ENCODE measurements at places on chromosomes 7 and 10.

- no peak for DNase-seq
Measured at GRCh38 chr7:76206633-76207032, 4.9 kb downstream of the SRRM3 start.

GRCh38 chr7:539731-540411 lies 20.2 kb upstream of the PDGFA start:
- DNase-seq: no peak

DNA sequence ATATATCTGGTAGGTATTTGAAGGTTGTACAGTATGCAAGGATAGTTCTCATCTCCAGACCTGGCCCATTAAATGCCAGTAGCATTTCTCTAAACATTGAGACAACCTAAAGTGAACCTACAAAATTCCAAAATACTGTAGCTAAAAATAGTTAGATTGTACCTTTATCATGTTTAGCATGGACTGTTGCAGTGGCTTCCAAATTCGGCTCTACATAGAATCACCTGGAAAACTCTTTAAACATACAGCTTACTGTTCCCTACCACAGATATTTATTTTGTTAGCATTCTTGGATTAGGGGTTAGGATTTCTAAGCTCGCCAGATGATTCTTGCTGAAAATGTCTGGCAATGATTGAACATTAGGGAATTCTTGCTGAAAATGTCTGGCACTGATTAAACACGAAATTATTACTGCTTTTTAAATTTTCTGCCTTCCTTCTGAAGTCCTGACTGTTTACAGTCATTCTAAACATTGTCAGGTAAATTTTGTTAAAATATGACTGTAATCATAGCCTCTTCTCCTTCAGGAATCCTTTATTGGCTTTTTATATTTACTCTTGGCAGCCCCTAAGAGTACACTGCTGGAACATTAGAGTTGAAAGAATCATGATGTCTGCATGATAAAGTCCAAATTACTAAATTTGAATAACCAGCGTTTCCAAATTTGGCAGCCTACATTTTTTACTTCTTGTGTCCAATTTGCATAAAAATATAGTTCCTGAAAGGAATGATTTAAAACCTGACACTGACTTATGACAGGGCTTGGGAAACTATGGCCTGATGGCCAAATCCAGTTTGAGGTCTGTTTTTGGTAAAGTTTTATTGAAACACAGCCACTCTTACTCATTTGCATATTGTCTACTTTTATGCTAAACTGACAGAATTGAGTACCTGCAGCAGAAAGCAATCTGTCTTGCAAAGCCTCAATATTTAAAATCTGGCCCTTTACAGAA lies 40.3 kb downstream of the SHOC2 start:
- no peak for DNase-seq

DNA sequence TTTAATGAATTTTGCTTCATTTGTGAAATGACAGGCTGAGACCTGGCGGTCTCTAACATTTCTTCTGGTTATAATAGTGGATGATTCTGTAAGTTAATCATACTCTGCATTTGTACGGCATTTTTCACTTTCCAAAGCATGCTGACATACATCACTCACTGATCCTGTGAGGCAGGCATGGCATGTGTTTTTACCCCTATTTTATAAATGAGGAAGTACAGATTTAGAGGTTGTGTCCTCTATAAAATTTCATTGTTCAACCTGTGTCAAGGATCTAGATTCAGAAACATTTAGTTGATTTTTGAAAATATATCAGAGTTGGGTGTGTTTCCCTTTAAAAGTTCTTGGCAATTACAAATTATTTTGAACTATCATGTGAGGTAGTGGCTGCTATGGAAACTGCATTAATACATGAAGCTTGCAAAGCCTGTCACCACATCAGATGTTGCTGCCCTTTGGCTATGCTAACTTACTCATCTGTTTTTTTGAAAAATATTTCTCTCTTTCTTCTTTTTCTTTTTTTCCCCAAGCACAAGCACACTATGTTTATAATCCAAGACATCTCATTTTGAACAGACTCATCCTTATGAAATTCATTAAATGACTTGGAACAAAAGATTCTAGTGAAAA lies 172.7 kb downstream of the GNAI1 start:
- no peak for DNase-seq

DNA sequence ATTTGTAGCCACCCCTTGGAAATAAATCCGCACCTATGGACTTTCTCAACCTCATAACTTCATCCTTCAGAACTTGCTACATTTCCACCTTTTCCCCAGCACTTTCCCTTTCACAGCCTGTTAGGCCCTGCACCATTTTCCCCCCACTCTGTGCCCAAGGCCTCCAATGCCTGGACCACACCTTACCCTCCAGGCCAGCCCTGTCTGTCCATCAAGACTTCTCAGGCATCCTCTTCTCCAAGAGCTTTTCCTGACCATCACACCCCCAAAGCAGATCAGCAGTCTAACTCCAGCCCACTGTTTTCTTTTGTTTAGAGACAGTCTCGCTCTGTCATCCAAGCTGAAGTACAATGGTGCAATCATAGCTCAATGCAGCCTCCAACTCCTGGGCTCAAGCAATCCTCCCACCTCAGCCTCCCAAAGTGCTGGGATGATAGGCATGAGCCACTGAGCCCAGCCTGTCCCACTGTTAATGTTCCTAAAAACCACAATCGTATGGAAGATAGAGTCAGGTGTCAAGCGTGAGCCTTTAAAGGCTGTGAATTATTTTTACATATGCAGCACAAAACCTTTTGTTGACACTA lies 116.8 kb downstream of the PARD3 start:
- no peak for DNase-seq

- DNase-seq: no peak
Measured at GRCh38 chr10:74334221-74334620, 183.2 kb downstream of the ADK start.

DNA sequence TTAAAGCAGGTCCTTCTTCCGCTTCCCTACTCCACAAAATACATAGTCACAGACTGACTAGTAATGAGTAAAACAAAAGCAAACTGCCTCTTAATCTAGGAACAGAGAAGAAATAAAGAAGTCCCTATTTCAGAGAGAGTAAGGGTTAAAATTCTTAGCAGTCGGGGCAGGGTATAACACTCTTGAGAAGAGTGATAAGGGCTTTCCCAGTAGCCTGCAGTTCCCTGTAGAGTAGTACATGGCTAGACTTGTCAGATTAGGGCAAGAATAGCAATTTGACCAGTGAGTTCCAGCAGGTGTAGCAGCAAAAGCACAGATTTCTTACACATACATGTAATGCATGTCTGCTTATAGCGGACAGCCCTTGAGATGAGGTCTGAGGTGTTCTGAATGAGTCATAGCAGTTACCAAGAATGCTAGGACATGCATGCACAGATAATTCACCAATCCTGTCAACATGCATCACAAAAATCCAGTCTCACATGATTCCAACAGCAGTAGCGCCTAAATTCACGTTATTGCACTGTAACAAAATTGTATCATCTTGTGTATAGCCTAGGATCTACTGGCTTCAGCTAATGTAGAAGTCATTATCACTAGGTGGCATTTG lies 40.7 kb downstream of the BTRC start:
- no peak for DNase-seq

- no peak for DNase-seq
Measured at GRCh38 chr7:23067271-23067670, 38.3 kb upstream of the KLHL7 start.

DNA sequence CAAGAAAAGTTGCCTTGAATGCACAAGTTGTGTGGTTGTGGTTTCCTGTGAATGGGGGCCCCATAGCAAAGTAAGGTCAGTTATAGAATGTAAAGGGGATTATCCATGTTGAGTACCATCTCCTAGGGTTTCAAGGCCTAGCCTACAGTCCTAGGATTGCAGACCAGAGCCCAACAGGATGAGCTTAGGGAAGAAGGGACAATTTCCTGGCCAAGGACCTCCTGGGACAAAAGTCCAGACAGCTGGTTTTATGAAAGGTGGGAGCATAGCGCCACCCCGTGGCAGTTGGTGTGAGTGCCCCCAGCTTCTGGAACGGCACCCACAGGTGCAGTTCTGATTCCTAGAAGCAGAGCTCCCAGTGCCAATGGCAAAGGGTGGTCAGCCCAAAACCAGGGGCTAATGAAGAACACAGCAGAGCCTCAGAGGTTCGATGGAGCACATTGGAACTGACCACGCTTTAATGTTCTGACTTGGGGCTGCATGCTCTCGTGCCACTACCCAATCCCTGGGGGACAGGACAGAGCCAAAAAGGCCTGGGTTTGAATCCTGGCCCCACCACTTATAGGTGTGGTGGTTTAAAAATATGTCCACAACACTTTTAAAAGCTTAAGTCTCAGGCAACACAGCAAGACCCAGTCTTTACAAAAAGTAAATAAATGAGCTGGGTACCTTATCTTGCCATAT lies 25.8 kb upstream of the TMEM120A start:
- peak; percentile 85 for DNase-seq

DNA sequence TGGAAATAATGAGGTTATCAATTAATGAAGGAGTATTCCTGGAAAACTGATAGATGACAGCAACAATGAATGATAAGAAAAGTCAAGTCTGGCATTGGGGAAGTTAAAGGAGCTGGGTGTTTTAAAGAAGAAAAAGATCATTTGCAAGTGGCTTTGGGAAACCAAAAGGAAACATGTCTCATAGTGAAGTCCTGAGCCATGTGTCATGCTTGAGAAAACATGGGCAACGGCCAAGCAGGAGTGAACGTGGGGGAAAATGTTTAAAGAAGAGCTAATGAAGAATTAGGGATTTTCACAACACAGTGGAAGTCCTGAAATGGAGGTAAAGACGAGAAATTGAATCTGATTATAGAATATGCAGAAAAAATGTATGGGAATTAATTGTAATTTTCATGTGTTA lies 1383.2 kb upstream of the CELF2 start:
- DNase-seq: no peak

DNA sequence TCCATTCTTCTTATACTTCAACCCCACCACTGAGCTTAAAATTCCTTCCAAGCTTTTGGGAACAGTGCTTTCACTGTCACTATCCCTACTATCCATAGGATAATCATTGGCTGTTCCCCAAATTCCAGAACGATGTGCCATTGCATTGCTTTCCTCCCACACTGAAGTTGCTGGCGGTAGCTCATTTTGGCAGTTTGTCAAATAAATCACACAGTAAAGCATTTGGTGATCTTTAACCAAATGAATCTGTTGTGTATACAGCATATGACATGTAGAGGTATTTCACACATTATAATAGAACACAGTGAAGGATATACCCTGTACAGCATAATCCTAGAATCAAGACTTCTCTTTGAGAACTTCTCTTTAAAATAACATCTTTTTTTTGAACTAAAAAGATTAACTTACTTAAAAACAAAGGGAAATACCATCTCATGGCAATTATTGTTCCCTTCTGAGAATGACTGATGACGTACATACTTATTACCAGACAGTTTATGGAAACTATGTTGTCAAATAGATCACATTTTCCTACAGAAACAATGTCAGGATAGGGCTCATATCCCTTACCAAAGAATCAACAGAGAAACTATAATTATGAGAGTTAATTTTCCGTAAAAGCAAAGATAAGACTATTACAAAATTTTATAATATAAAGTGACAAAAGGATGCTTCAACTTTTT lies 93.6 kb downstream of the CTNNA3 start:
- DNase-seq: no peak

DNA sequence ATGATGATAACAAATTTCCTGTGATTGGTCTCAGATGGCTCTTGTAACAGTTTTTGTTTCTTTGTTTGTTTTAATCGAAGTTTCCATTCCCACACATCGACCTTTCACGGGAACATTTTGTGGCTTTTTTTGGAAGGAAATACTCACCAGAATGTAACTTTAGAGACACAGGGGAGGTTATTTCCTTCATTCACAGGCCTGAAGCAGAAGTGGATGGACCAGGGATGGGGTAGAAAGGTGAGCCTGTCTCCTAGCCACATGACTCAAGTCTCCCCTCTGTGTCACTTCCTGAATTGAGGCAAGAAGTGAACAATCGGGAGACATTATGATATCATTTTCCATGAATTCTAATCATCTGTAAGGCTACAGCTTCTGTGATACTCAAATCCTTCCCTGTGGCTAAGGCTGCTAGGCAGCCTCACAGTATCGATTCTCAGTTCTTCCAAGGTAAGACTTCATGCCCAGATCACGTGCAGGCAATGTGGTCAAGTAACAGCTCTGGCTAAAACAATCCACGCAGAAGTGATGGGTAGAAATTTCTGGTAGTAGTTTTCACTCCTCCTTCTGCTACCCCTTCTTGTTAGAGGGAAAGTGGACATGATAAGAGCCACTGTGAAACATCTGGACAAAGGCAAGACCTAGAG lies 203.9 kb upstream of the NEBL start:
- DNase-seq: no peak

DNA sequence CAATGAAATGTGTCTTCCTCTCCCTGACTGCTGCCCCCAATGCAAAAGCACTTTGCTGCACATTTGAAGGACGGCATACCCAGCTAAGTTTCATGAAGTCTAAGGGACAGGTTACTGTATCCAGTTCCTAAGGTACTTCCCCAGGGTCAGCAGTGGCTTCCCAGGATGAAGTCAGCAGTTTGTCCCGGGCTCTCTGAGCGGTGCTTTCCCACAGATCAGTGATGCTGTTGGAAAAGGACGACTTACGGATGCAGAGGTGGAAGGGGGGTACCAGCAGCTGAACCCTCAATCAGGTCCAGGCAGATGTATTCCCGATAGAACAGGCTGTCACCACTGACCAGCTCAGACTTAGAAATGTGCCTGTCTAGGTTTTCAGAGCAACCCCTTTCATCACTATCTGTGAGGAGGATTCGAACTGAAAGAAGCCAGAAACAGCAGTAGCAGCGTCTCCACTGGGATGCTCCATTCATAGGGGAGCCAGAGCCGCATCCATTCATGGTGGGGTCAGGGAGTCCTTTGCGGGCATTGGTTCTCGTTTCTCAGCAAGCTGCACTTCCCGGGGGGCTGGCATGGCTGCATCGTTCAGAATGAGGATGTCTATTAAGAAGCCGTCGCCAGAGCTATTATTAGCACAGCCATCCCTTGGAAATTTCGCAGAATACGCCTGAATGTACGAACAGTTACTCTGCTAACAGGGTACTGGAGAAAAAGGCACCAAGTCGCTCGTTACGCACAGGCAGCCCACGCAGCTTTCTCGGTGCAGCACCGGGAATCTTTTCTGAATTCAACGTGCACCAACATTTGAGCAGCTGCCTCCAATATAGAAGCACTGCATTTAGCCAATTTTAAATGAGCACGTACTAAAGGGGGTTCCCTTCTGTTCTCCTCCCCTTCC lies 303.7 kb downstream of the PRPF18 start:
- no peak for DNase-seq

DNA sequence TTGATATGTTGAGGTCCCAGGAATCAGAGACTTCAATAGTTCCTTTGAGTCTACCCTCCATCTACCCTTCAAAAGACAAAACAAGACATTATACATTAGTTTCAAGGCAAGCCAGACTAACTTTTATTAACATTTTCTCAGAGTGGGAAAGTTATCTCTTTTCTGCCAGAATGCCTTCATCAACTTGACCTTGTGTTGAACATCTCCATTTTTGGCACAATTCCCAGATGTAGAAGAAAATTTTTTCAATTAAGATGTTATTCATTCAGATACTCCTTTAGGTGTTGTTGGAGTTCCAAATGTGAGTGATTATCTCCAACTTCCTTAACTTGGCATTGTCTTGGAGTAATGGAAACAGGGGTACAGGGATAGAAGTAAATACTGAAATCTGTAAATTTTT lies 59.1 kb downstream of the NRF1 start:
- no peak for DNase-seq

GRCh38 chr7:150838965-150839650 lies 13.2 kb upstream of the AOC1 start:
- no peak for DNase-seq

- DNase-seq: no peak
Measured at GRCh38 chr7:8178353-8178752, 83.6 kb downstream of the ICA1 start.
